ENCODE measurements at places on chromosomes 13 and 19.

DNA sequence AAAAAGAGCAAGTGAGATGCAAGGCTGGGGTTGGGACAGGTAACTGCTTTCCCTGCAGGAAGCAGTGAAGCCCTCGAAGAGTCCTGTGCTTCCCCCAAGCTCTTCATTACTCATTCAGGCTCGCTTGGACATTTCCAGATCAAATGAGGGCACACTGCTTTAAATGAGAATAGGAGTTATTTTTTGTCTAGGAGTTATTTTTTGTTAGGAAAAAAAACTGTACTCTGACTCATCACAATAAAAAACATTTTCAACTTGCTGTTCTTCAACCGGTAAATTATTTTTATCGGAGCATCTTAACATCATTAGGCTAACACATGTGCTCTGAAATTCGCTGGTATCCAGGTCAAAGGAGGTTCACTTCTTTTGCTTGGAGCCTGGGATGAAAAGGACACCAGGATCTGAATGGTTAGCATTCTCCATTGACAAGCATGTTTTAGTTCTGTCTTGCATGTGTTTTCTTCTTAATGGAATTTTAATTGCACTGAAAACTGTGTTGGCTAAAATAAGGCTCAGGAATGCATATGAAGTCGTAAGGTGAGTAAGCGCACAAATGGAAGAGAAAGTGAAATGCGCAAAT, 80.7 kb upstream of the STK24 start:
- no peak for DNase-seq

DNA sequence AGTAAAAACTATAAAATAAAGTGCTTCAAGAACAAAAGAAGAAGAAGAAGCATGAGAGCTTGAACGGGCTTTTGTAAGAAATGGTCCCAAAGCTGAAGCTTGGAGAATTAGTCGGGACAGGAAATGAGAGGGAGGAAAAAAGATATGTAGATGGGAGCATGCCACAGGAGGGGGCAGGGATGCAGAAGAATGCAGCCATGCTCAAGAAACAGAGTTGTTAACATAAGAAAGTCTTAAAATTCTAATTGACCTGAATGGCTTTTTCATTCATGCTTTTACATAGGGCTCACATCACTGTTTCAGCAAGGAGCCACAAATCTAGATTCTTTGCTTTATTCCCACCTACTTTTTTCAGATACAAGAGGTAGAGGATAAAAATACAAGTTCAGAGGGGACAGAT, 27.7 kb upstream of the NBEA start:
- DNase-seq: no peak

GRCh38 chr19:35247526-35248309, 1.1 kb upstream of the LSR start:
- DNase-seq: peak; percentile 46

- DNase-seq: no peak
Observed at GRCh38 chr13:91721413-91721812, 323.0 kb downstream of the GPC5 start.

DNA sequence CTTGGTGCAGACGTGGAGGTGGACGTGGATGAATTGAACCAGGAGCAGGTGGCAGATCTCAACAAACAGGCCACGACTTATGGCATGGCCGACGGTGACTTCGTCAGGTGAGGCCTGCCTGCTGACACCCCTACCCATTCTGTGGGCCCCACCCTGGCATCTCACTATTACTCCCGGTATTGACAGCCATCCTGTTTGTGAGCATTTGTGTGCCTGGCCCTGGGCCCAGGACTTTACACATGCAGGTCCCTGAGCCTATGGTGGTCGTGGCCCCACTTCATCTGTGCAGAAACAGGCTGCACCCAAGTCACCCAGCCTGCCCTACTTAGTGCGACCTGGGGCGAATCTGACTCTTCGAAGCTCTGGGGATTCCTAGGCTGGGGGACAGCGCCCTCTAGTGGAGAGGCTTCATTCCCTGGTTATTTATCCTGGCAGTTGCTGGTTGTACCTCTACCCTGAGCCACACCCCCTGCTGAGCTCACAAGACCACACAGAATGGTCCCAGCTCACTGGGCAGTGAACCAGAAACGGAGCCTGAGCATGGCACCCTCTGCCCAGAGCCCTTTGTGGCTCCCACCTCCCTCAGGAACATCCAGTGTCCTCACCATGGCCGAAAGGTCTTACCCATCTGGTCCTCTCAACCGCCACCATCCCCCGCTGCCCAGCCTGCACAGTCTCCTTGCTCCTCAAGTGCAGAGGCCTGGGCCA, 16.9 kb downstream of the ZNF296 start:
- peak; percentile 61 for DNase-seq
